ENCODE measurements at places on chromosomes 6 and 20. TPM values are rescaled to one million over a fixed set of nuclear protein-coding genes. Genes with fewer than 3 reads are reported as not detected.

The KIF13A gene
- total RNA-seq, result 39.6 TPM

DNA sequence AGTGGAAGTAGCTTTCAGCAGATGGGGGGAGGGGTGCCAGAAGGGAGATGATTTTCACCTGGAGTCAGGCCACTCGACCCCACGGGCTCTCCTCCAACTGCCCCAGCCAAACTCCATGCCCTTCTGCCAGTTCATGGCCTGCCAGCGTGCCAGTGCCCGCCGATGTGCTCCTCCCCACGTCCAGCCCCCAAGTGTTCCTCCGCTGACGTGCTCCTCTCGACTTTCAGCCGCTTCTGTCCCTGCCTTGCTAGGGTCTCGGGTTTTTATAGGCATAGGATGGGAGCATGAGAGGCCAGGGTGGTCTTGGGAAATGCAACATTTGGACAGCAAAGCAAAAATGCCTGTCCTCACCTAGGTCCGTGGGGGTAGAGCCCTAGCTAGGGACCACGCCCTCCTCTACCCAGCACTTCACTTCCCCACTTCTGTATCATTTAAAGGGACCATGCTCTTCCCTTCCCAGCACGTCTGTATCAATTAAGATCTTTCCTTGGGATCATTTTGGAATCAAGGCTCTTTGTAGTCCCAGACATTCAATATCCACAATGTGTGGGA is 54.4 kb downstream of the PRND start:
- DNase-seq, result no peak
- no peaks in the 10 kb centered on the region for H3K4me1 ChIP-seq
- no peak overlapping the region for H3K27ac ChIP-seq
- no peaks in the 10 kb centered on the region for H3K36me3 ChIP-seq
- no peak overlapping the region for H3K4me3 ChIP-seq
- no peaks in the 10 kb centered on the region for H3K27me3 ChIP-seq

DNA sequence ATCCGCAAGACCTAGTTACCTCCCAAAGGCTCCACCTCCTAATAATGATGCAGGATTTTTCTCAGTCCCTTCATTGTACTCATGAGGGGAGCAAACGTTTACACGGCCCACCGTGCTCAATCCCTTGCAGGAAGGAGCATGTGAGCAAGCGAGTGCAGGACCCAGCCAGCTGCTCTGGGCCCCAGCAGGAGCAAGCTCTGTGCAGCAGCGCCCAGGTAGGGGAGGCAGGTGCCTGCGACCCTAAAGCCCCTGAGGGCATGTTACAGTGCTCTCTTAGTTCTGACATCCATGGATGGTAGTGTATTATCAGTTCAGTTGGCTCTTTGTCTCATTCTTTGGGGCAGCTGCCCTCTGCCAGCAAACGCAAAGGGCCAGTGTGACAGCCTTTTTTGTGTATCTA is 143.4 kb downstream of the TBXT start:
- no peaks in the 10 kb centered on the region for H3K4me1 ChIP-seq
- no peak overlapping the region for H3K27ac ChIP-seq
- DNase-seq, result no peak
- H3K4me3 ChIP-seq, result no peak overlapping the region

The C6orf118 gene
- total RNA-seq, result not detected

DNA sequence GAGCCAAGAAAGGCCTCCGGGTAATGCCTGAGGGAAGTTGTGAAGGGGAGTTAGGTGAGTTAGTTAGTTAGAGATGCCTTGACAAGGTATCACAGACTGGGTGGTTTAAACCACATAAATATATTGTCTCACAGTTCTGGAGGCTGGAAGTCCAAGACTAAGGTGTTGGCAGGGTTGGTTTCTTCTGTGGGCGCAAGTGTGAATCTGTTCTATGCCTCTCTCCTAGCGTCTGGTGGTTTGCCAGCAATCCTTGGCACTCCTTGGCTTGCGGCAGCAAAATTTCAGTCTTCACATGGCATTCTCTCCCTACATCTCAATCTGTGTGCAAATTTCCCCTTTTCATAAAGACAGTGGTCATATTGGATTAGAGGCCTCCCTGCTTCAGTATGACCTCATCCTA is 29.7 kb upstream of the RANBP9 start:
- H3K27ac ChIP-seq, result no peak overlapping the region
- no peaks in the 10 kb centered on the region for H3K4me1 ChIP-seq
- H3K4me3 ChIP-seq, result no peak overlapping the region
- DNase-seq, result no peak
- H3K36me3 ChIP-seq, result no peaks in the 10 kb centered on the region
- no peaks in the 10 kb centered on the region for H3K27me3 ChIP-seq

The SLC4A11 gene
- total RNA-seq, result 0.54 TPM

All from Peyer's patch (tissue), 4 donors.